ENCODE measurements at places on chromosomes 6 and 20.

GRCh38 chr6:3509336-3509735, 52.5 kb upstream of the SLC22A23 start:
- no peak for DNase-seq

DNA sequence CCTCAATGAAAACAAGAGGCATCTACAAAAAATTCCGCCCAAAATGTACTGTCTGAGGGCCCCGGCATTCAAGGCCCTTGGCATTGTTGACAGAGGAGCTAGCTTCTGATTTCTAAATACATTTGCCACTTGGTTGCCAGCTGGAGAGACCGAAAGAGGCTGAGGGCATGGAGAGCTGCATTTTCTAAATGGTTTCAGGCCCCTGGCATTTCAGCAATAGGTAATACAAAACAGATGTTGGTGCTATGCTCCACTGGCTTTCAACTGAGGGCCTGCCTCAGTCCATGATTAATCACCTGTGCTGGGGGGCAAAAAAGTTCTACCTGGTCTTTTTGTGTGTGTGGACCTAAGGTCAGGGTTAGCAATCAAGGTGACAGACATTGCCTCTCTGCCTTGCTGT, 79.5 kb upstream of the ISM1 start:
- DNase-seq = no peak

DNA sequence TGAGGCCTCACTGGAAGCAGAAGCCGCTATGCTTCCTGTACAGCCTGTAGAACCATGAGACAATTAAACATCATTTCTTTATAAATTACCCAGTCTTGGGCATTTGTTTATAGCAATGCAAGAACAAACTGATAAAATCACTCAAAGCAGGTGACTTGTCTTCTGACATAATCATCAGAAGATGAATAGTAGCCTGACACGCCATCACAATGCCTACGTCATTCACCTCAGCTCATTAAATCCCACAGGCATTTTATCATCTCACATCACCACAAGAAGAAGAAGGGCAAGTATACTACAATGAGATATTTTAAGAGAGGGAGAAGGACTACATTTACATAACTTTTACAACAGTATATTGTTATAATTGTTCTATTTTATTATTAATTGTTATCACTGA, 3.1 kb upstream of the CAP2 start:
- DNase-seq = no peak

GRCh38 chr6:16759646-16760515, 1.4 kb downstream of the ATXN1 start:
- DNase-seq = peak; percentile 64

DNA sequence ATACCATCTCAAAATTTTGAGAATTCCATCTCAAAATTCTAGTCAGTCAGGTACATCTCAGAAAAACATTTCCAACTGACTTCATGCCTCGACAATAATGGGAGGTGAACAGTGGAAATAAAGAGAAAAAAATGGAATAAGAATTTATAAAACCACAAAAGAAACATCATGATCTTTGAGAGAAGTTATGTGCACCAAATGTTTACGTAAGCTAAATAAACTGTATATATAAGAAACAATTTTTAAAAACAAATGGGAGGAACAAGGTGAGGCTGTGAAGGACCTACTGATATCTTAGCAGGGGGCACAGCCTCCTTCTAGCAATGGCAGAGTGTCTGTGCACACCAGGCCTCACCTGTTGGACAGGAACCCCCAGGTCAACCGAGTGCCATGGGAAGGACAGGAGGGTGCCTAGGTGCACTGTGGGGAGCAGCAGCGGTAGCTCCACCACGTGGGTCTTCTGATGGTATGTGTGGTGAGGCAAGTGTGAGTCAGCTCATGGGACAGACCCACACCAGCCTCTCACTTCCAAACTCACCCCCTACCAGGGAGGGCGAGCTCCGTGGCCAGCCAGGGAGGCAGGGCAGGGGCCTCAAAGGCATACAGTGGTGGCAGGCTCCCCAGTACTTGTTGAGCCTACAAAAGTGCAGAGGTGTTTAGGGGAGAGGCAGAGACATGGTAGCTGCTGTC, 23.2 kb downstream of the DIDO1 start:
- no peak for DNase-seq

Measured in Kasumi-1 (cell line).